Suprapubic skin (tissue), 4 donors: ENCODE measurements at places on chromosomes 12 and 14. TPM values are rescaled to one million over a fixed set of nuclear protein-coding genes. Genes with fewer than 3 reads are reported as not detected.

- H3K27me3 ChIP-seq = no peaks in the 10 kb centered on the region
- peaks cover 8% of the 10 kb centered on the region for H3K4me1 ChIP-seq
- peak; percentile 67 for DNase-seq
- no peaks in the 10 kb centered on the region for H3K36me3 ChIP-seq
Observed at GRCh38 chr12:101459642-101460346, 15.3 kb upstream of the SPIC start.

DNA sequence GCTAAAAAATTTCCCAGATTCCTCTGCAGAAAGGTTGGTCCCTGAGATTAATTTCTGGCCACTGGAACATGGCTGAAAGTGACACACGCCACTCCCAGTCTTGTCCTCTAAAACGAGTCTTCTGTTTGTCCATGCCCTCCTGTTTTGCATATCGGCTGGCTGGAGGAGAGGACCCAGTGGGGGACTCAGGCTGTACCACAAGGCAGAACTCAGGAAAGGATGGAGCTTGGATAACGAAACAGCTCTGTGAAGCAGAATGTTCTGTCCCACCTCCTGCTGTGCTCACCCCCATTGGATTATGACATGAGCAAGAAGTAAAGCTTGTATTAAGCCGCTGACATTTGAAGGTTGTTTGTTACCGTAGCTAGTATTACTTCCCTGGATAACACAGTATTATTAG lies 856.2 kb downstream of the BCL11B start:
- no peak for DNase-seq
- peaks cover 3% of the 10 kb centered on the region for H3K27me3 ChIP-seq
- peaks cover 7% of the 10 kb centered on the region for H3K4me1 ChIP-seq
- H3K36me3 ChIP-seq = no peaks in the 10 kb centered on the region
- H3K4me3 ChIP-seq = no peak overlapping the region

GRCh38 chr14:81529391-81529790 lies 4.3 kb downstream of the SEL1L start:
- H3K27me3 ChIP-seq = no peaks in the 10 kb centered on the region
- H3K27ac ChIP-seq = no peak overlapping the region
- H3K4me1 ChIP-seq = peaks cover 42% of the 10 kb centered on the region
- peaks cover 21% of the 10 kb centered on the region for H3K36me3 ChIP-seq
- DNase-seq = no peak
- no peak overlapping the region for H3K4me3 ChIP-seq

The DYNC1H1 gene
- total RNA-seq = 753 TPM

GRCh38 chr14:68939893-68940613 lies 39.0 kb downstream of the ACTN1 start:
- H3K36me3 ChIP-seq = no peaks in the 10 kb centered on the region
- H3K27ac ChIP-seq = peak overlapping the region; percentile 72
- no peak overlapping the region for H3K4me3 ChIP-seq
- peaks cover 92% of the 10 kb centered on the region for H3K4me1 ChIP-seq
- no peaks in the 10 kb centered on the region for H3K27me3 ChIP-seq

The TSPAN19 gene
- not detected for total RNA-seq

The CYP46A1 gene
- total RNA-seq = 2.0 TPM

GRCh38 chr12:57180321-57180989 lies 33.0 kb upstream of the LRP1-AS start:
- no peak for DNase-seq
- no peak overlapping the region for H3K4me3 ChIP-seq
- H3K36me3 ChIP-seq = peaks cover 71% of the 10 kb centered on the region

The PTGER2 gene
- 0.81 TPM for total RNA-seq

DNA sequence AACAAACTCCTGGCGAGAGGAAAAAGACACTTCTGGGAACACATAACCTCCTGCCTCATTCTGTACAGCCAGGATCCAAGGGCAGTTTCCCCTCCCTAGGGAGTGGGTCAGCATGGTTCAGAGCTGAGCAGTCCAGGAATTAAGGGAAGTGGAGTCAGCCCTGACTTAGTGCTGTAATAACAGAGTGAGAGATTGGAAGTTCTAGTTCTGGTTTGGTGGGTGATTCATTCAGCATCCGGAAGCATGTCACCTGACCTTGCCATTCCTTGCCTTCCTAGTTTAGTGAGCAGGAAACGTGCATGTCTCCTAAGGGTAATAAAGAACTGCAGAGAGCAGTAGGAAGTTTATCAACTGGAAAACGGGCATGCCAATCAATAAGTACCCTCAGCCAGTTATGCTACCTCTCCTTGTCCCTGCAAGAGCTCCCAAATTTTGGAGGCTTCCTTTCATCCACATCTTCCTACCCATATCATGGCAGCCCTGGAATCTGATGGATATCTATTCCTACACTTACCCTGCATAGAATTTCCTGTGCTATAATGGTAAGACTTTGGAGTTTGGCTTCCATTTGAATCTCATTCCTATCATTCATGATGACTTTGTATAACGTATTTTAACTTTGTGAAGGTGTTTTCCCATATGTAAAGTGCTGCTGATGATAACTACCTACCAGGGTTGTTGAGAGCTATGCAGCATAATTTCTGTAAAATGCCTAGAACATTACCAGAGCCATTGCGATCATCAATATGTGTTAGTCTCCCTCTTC lies 28.5 kb upstream of the MAGOHB start:
- H3K27me3 ChIP-seq = no peaks in the 10 kb centered on the region
- no peak for DNase-seq
- H3K27ac ChIP-seq = no peak overlapping the region
- H3K4me1 ChIP-seq = no peaks in the 10 kb centered on the region
- no peak overlapping the region for H3K4me3 ChIP-seq

The SLC6A13 gene
- not detected for total RNA-seq

- H3K36me3 ChIP-seq = no peaks in the 10 kb centered on the region
- H3K27me3 ChIP-seq = no peaks in the 10 kb centered on the region
- no peak overlapping the region for H3K27ac ChIP-seq
- peaks cover 3% of the 10 kb centered on the region for H3K4me1 ChIP-seq
- DNase-seq = no peak
- H3K4me3 ChIP-seq = no peak overlapping the region
Observed at GRCh38 chr12:62843716-62844115, 91.2 kb downstream of the PPM1H start.

The KRT83 gene
- 33.9 TPM for total RNA-seq

- H3K4me1 ChIP-seq = no peaks in the 10 kb centered on the region
- no peak overlapping the region for H3K27ac ChIP-seq
- H3K36me3 ChIP-seq = no peaks in the 10 kb centered on the region
- H3K27me3 ChIP-seq = no peaks in the 10 kb centered on the region
Observed at GRCh38 chr12:29883525-29883924, 99.8 kb upstream of the TMTC1 start.

GRCh38 chr12:3275171-3276041 lies 198.2 kb downstream of the TSPAN9 start:
- H3K27me3 ChIP-seq = no peaks in the 10 kb centered on the region
- H3K36me3 ChIP-seq = peaks cover 5% of the 10 kb centered on the region
- DNase-seq = peak; percentile 79
- no peak overlapping the region for H3K27ac ChIP-seq
- peaks cover 18% of the 10 kb centered on the region for H3K4me1 ChIP-seq

GRCh38 chr14:101371799-101372793 lies 189.2 kb upstream of the DIO3 start:
- peaks cover 4% of the 10 kb centered on the region for H3K27me3 ChIP-seq
- no peak overlapping the region for H3K4me3 ChIP-seq

DNA sequence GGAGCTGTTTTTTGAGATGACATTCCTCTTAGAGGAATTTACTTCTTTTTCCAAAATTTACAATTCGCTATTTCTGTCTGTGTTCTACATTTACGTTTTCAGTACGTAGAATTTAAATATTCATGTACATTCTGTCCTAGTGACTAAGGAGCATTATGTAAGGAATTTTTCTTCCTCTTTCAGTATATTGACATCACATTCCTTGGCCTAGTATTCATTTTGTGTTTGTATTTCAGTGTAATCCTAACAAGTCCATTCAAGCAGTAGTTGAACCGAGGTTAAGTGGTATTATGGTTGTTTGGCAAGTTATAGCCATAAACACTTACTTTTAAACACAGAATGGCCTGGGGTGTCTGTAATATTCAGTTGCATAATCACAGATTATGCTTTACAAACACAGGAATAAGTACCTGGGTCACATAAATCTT lies 465.2 kb downstream of the PCNX1 start:
- peak overlapping the region; percentile 76 for H3K27ac ChIP-seq
- no peaks in the 10 kb centered on the region for H3K36me3 ChIP-seq
- no peak for DNase-seq
- H3K4me1 ChIP-seq = peaks cover 16% of the 10 kb centered on the region

- peak overlapping the region; percentile 100 for H3K4me3 ChIP-seq
- H3K36me3 ChIP-seq = no peaks in the 10 kb centered on the region
- no peak for DNase-seq
- peak overlapping the region; percentile 97 for H3K27ac ChIP-seq
- H3K4me1 ChIP-seq = peaks cover 42% of the 10 kb centered on the region
Observed at GRCh38 chr12:67649261-67649569, 670 bp downstream of the DYRK2 start.

- peaks cover 29% of the 10 kb centered on the region for H3K4me1 ChIP-seq
- no peak overlapping the region for H3K27ac ChIP-seq
- H3K4me3 ChIP-seq = no peak overlapping the region
- H3K27me3 ChIP-seq = no peaks in the 10 kb centered on the region
Observed at GRCh38 chr14:50212726-50213125, 18.7 kb downstream of the SOS2 start.

DNA sequence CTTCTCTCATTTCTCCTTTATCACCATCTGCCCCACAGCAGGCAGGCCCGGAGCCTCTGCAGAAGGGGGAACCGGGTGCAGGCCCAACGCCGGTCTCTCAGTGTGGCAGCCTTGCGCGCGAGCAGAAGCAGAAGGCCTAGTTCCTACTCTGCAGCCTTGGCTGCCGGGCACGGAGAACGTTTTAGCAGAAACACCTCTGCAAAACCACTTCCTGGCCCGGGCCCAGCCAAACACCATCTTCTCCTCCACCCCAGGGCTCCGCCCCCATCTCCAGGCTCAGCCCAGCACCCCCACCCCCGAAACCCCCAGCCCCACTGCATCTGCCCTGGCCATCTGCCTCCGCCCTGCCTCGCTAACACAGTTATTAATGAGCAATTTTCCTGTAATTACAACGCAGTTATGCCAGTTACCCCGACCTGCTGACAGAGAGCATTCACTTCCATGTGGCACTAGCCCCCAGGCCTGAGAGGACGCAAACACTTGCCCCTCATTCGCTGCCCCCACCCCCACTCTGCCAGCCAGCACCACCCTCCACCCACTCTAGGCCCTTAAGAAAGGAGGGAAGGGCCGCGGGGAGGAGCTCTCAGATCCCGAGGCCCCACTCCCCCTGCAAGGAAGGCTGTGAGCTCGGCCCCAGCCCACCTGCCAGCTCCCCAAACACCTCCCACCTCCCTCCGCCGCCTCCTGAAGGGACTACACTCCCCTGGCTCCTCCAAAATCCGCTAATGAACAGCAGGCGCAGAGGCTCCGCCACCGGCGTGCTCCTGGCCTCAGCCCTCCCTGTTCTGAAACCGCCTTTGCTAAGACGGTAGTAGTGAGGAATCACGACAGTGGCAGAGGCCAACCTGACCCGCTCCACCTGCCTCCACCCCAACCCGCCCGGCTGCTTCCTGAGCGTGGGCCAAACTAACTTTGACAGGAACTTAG lies 44.7 kb upstream of the FBRSL1 start:
- H3K27me3 ChIP-seq = peaks cover 13% of the 10 kb centered on the region
- peak overlapping the region; percentile 73 for H3K27ac ChIP-seq
- no peaks in the 10 kb centered on the region for H3K36me3 ChIP-seq
- peak overlapping the region; percentile 36 for H3K4me3 ChIP-seq
- peaks cover 16% of the 10 kb centered on the region for H3K4me1 ChIP-seq

The OTX2 gene
- total RNA-seq = not detected

The CACNA1C gene
- 3.7 TPM for total RNA-seq

- DNase-seq = no peak
- no peaks in the 10 kb centered on the region for H3K27me3 ChIP-seq
- H3K4me1 ChIP-seq = no peaks in the 10 kb centered on the region
- no peak overlapping the region for H3K4me3 ChIP-seq
- H3K36me3 ChIP-seq = peaks cover 77% of the 10 kb centered on the region
Observed at GRCh38 chr14:74820288-74820687, 55.7 kb downstream of the PROX2 start.

The C3AR1 gene
- 2.0 TPM for total RNA-seq

GRCh38 chr12:119630223-119630780 lies 36.7 kb downstream of the TMEM233 start:
- no peaks in the 10 kb centered on the region for H3K36me3 ChIP-seq
- H3K4me3 ChIP-seq = no peak overlapping the region
- DNase-seq = no peak
- no peak overlapping the region for H3K27ac ChIP-seq
- no peaks in the 10 kb centered on the region for H3K27me3 ChIP-seq

DNA sequence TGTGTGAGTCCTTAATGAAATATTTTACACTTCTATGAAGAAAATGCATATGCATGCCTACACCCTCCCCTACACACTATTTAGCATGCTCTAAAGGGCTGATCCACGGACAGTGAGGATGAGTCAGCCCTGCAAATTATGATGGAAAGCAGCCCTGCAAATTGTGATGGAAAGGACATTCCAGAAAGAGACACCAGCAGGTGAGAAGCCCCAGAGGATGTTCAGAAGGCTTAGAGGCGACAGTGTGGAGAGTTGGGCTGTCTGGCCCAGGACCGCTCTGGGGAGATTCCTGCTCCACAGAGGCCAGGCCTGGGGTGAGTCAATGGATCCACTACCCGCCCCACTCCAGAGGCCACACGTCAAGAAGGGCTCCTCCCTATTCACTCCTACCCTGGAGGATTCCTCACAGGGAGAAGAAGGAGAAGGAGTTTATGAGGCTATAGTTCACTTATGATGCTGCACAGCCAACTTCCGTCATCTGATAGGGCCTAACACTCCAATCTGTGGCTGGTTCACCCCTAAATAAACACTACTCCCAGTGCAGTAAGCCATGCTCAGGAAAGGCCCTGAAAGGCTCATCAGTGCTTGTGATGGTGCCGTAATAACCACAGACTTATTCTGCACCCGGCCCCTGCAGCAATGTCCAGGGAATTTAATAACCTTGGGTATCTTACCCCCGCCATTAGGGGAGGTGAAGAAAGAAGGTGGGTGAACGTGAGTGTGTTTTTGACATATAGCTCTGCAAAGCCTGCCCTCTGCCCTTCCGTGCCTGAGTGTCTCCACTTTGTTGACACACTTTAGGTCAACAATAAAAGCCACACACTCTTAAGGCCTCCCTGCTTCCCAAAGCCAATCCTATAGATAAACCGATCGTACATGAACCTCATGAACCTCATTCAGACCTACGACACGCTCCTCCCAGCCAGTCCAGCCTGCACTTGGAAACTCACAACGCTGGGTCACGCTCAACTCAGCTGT lies 46.4 kb downstream of the CLMN start:
- no peak overlapping the region for H3K4me3 ChIP-seq
- no peaks in the 10 kb centered on the region for H3K4me1 ChIP-seq
- no peaks in the 10 kb centered on the region for H3K27me3 ChIP-seq
- H3K36me3 ChIP-seq = no peaks in the 10 kb centered on the region
- DNase-seq = peak; percentile 37

GRCh38 chr14:100252684-100253083 lies 13.7 kb downstream of the YY1 start:
- no peak for DNase-seq
- H3K27ac ChIP-seq = no peak overlapping the region
- no peak overlapping the region for H3K4me3 ChIP-seq
- H3K4me1 ChIP-seq = peaks cover 30% of the 10 kb centered on the region
- no peaks in the 10 kb centered on the region for H3K36me3 ChIP-seq
- no peaks in the 10 kb centered on the region for H3K27me3 ChIP-seq
